ENCODE measurements at places on chromosomes 6 and 20. TPM values are rescaled to one million over a fixed set of nuclear protein-coding genes. Genes with fewer than 3 reads are reported as not detected.

DNA sequence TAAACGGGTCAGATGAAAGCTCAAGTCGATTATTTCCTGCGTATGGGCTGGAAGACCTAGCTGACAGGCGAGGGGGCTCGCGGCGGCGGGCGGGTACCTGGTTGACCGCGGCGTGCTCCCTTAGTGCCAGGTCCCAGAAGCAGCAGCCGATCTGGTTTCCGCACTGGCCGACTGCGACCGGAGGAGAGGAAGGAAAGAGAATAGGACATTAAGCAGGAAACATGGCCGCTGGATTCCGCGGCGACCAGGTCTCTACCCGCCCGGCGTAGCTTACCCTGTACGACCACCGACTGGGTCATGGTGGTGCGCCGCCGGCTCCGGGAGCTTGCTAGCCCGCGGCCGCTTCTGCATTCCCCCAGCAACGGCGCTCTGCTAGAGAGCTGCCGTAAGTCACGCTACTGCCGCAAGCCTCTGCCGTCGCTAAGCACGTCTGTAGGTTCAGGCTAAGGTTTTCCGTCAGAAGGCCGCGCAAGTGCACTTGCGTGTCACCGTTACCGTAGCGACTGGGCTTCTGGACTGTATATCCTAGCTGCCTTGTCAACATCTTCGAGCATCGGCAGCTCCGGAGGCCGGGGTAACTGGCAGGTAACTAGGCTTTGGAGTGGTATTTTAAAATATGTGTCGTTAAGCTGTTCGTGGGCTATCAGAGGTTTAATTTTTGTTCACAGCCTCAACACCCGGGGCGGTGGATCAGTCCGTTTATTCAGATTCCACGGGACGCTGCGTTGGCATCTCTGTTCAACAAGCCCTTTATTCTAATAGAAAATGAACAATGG is at the start of the genes FAM229B and TUBE1:
Gene FAM229B (plus strand): TSS at position 456 of the 776 bp plus-strand sequence. CDS start 11,693 bp downstream, outside the sequence.
Gene TUBE1 (minus strand): TSS at position 347 of the 776 bp plus-strand sequence. CDS start 48 bp downstream, at position 299.
- no peak within 1 kb of the TSS for H3K4me3 ChIP-seq
- no peak within 1 kb of the TSS for H3K27ac ChIP-seq
- H3K36me3 ChIP-seq = no peaks in the 10 kb centered on the region

- H3K4me3 ChIP-seq = no peak overlapping the region
- H3K4me1 ChIP-seq = peaks cover 24% of the 10 kb centered on the region
- H3K27me3 ChIP-seq = no peaks in the 10 kb centered on the region
- no peaks in the 10 kb centered on the region for H3K36me3 ChIP-seq
- H3K27ac ChIP-seq = no peak overlapping the region
Observed at GRCh38 chr20:58657262-58657661, 6.2 kb downstream of the STX16 start.

DNA sequence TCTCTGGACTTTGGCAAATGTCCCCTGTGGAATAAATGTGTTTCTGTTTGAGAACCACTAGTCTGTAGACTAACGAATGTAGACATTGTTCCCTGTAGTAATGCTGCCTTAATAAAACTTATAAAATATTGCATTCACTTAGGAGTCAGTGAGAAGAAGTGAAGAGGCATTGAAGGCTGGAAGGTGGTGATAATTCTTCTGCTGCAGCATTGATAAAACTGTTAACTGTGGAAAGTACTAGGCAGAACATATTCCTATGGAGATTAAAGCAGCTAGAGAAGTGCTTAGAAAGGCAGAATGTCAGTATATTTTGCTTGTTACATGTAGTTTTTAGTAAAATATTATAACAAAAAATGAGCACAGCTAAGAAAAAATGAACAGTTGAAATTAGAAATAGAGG is 4.8 kb downstream of the PGK2 start:
- no peaks in the 10 kb centered on the region for H3K36me3 ChIP-seq
- H3K27me3 ChIP-seq = no peaks in the 10 kb centered on the region
- no peaks in the 10 kb centered on the region for H3K4me1 ChIP-seq

GRCh38 chr20:50120935-50121693 is 8.2 kb upstream of the UBE2V1 start:
- H3K36me3 ChIP-seq = peaks cover 4% of the 10 kb centered on the region
- H3K27ac ChIP-seq = no peak overlapping the region
- H3K4me3 ChIP-seq = no peak overlapping the region
- peak; percentile 54 for DNase-seq
- H3K4me1 ChIP-seq = peaks cover 2% of the 10 kb centered on the region
- no peaks in the 10 kb centered on the region for H3K27me3 ChIP-seq

DNA sequence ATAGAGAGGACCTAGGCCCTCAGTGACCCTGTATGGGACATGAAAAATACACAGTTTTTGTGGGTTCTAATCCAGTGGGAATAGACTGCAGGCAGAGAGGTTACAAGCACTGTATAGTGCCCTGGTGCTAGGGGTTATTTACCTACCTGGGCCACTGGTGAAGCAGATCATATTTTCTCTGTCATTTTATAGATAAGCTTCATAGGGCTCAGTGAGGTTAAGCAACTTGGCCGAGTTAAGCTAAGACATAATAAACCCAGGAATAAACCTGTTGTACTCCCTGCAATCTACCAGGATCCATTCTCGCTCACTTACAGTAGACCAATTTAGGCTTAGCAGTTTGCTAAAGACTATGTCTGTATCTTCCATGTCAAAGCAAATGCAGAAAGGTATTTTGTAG is 340.6 kb upstream of the KHDRBS2 start:
- H3K27me3 ChIP-seq = no peaks in the 10 kb centered on the region
- H3K36me3 ChIP-seq = no peaks in the 10 kb centered on the region

DNA sequence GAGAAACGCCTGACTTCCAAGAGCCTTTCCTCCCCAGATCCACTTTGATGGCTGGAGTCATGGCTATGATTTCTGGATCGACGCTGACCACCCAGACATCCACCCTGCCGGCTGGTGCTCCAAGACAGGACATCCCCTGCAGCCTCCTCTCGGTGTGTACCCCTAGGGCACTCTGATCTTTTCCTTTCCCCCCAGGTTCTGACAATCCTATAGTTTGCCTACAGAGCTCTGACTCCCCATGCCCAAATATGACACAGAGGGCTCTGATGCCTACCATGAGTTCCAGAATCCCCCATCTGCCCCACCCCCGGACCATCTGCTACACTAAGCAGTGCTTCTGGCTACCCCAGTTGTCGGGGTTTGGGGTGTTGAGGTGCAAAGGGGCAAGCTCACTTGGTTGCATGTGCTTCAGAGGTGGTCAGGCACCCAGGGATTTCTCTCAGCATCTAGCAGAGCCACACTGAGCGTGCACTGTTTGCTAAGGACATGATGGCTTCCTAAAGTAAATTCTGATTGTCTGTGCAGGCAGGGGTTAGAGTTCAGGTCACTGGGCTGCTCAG is 24.0 kb upstream of the SGK2 start:
- H3K36me3 ChIP-seq = no peaks in the 10 kb centered on the region
- DNase-seq = no peak
- no peak overlapping the region for H3K4me3 ChIP-seq
- peak overlapping the region; percentile 28 for H3K27ac ChIP-seq

- H3K4me3 ChIP-seq = no peak overlapping the region
- H3K27me3 ChIP-seq = no peaks in the 10 kb centered on the region
- H3K27ac ChIP-seq = no peak overlapping the region
- DNase-seq = no peak
- H3K36me3 ChIP-seq = no peaks in the 10 kb centered on the region
Observed at GRCh38 chr6:169763308-169763707, 11.9 kb downstream of the ERMARD start.

DNA sequence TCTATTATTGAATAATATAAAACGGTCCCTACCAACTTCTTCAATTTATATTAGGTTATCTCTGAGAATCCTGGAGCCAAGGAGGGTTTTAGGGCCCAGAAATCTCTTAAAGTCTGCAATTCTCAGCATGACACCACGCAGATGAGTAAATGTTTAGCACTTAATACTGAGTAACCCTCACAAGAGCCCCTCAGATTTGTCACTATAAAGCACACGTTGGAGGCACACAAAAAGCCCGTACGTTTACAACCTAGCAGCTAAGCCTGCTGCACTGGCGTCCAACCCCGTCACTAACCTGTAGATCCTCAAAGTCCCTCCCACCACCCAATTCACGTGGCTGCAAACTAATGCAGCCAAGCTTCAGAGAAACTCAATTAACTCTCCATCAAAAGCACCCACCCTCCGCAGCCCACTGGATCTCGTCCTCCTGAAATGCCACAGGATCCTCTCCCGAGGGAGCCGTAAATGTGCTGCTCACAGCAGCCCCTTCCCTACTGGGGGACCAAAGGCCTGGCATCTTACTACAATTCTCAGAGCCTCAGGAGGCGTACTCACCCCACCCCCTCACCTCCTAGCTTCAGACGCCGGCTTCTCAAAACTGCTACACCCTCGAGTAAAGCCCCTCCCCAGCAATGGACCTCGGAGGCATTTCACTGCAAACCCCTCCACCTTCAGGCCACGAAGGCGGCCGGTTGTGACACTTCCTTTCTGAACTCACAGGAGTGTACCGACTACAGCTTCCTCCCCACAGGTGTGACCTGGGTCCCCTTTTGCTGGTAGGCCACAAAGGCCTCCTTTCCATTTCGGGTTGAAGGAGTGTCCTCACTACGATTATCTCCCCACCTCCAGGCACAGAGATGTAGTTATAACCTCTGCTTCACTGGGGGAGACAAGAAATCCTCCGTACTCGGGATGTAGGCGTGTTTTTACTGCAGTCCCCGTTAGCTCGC is 909 bp downstream of the CPNE1 start:
- peak; percentile 55 for DNase-seq
- peaks cover 3% of the 10 kb centered on the region for H3K27me3 ChIP-seq
- H3K36me3 ChIP-seq = no peaks in the 10 kb centered on the region
- H3K4me1 ChIP-seq = peaks cover 26% of the 10 kb centered on the region
- H3K27ac ChIP-seq = peak overlapping the region; percentile 99

DNA sequence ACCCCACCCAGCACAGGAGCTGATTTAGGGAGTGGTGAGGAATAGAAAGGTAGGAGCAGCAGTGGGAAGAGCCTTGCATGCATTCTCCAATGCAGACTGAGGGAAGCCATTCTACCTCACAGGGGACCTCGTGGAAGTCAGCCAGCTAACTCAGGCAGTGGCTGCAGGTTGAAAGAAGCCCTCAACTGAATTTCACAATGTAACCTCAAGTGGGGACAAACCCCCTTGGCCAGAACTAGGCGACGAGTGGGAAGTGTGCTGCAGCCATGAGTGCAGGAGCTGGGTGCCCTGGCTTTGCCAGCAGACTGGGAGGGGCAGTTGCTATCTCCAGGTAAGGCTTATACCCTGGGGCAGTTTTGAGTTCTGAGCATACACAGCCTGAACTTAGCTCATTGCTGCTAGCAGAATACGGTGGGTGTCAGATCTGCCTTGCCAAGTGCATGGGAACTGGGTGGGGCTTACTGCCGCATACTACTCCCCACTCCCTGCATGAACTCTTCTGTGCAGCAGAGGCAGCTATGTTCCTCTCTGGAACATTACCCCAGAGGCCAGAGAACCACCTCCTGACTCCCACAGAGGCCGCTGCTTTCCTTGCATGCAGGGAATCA is 126.5 kb downstream of the CDK19 start:
- H3K27me3 ChIP-seq = no peaks in the 10 kb centered on the region
- no peak overlapping the region for H3K4me3 ChIP-seq
- DNase-seq = no peak
- no peaks in the 10 kb centered on the region for H3K36me3 ChIP-seq
- H3K27ac ChIP-seq = no peak overlapping the region

DNA sequence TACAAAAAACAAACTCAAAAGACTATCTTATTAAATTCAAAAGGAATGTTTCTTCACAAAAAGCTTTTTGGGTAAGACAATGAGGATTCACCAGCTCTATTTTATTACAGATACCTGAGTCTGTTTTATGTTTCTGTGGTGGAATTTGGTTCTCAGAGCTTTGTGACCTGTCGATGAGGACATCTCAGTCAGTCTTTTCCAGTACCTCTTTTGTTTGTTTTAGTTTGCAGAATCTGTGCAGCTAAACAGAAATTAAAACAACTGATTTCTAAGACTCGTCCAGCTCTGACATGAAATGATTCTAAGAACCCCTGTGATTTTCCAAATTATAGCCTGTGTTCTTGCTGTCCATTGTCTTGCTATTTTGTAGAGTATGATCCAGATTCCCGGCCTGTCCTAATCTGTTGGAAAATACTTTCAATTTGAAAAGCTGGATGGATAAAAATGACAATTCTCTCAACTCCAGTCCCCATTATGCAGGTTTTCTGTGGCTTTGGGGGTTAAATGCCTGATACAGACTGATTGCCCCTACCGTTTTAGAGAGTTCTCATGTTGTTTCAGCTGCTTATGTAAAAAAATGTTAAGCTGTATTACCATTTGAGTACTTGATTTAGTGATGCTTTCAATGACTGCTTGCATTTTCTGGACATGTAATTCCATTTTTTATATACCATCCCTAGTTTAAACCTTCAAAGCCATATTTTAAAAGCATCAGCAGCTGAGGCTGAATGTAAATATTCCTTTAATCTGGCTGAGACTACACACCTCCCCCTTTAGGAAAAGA is 94.2 kb upstream of the TAB2 start:
- H3K36me3 ChIP-seq = no peaks in the 10 kb centered on the region
- no peak overlapping the region for H3K4me3 ChIP-seq
- DNase-seq = no peak
- H3K4me1 ChIP-seq = peaks cover 12% of the 10 kb centered on the region
- no peaks in the 10 kb centered on the region for H3K27me3 ChIP-seq

DNA sequence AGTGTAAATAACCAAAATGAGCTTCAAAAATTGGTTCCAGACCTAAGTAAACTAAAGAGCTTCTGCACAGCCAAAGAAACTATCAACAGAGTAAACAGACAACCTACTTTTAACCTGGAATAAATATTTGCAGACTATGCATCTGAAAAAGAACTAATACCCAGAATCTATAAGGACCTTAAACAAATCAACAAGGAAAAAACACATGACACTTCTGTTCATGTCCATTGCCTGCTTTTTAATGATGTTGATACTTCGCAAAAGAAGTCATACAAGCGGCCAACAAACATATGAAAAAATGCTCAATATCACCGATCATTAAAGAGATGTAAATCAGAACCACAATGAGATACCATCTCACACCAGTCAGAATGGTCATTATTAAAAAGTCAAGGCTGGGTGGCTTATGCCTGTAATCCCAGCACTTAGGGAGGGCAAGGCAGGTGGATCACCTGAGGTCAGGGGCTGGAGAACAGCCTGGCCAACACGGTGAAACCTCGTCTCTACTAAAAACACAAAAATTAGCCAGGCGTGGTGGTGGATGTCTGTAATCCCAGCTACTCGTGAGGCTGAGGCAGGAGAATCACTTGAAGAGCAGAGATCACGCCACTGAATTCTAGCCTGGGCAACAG is 42.5 kb upstream of the DST start:
- no peak overlapping the region for H3K27ac ChIP-seq
- no peak overlapping the region for H3K4me3 ChIP-seq
- peaks cover 6% of the 10 kb centered on the region for H3K4me1 ChIP-seq
- no peaks in the 10 kb centered on the region for H3K27me3 ChIP-seq
- peaks cover 5% of the 10 kb centered on the region for H3K36me3 ChIP-seq
- no peak for DNase-seq

- no peaks in the 10 kb centered on the region for H3K4me1 ChIP-seq
- H3K27me3 ChIP-seq = no peaks in the 10 kb centered on the region
- no peak overlapping the region for H3K27ac ChIP-seq
- no peak for DNase-seq
- no peaks in the 10 kb centered on the region for H3K36me3 ChIP-seq
Observed at GRCh38 chr20:12264711-12265110, 347.0 kb downstream of the BTBD3 start.

Gene PTCHD4
- total RNA-seq = 3.6 TPM

Gene FAXC
- total RNA-seq = 68.9 TPM

Gene CD2AP
- 14.9 TPM for total RNA-seq

Gene ITPA
- 72.1 TPM for total RNA-seq
